Lower lobe of right lung (tissue), 2 donors: ENCODE measurements at places on chromosomes 2 and 18. TPM values are rescaled to one million over a fixed set of nuclear protein-coding genes. Genes with fewer than 3 reads are reported as not detected.

The DQX1 gene
- total RNA-seq, result 0.44 TPM

DNA sequence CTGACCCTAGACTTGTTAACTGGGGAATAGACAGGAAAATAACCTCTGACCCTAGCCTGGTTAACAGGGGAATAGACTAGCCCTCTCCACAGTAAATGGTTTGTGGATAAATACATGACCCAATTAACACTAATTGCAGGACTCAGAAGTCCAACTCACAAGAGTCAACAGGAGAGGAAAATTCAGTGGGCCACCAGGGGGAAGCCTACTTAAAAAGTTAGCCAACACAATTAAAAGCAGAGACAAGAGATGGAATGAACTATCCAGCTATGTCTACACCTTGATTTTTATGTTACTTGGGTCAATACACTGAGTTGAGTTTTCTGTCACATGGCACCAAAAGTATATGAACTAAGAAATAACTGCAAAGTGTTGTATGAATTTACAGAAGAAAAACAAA lies 158.8 kb upstream of the SLC39A10 start:
- no peak for DNase-seq

The TUBA3E gene
- not detected for total RNA-seq

DNA sequence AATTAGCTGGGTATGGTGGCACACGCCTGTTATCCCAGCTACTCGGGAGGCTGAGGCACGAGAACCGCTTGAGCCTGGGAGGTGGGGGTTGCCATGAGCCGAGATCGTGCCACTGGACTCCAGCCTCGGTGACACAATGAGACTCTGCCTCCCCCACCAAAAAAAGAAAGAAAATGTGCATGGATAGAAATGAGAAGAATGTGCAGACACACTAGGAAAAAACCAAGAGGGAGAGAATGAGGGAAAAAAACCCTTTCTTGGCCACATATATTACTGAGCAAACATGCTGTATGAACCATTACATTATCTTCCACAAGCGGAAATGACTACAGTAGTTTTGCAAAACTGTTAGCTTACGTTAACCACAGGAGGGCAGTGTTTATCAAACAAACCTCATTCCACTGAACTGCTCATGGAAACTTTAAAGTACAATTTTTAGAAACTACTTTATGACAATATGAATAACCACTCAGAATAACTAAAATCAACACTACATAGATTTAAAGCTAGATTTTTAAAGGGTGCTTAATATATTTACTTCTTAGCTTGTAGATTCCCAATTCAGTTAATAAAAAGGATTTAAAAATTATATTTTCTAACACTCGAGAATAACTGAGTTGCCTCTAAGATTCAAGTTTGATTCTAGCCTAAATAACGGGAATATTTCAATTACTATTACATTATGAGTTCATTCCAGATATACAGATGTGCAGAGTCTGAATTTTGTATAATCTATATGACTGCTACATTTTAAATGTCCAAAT lies 26.4 kb downstream of the ASXL2 start:
- no peak for DNase-seq

The PFN4 gene
- 1.7 TPM for total RNA-seq

DNA sequence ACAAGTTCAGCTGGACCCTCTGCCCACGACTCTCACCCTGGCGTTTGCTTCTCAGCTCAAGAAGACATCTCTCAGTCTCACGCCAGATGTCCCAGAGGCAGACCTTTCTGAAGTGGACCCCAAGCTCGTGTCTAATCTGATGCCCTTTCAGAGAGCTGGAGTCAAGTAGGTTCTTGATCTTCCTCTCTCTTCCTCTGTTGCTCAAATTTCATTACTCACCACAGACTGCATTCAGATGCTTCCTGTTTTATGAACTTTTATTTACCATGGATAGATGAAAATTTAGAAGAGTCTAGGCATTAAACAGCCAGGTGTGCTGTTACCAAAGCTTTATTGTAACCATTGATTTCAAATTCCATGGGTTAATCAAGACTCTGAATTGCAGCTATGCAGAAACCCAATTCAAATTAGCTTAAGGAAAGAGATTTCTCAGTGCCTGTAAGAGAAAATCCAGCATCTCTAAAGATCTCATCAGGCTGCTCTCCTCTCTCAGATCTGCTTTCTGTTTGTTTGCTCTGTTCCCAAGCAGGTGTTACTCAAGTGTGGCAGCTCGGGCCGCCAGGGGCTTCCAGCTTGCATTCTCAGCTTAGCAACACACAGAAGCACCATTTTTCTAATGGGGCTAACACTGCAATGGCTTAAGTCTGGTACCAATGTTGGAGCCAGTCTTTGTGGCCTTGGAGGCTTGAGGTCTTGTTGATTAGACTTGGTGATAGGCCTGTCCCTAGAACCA lies 16.5 kb downstream of the SMARCAL1 start:
- DNase-seq, result no peak

DNA sequence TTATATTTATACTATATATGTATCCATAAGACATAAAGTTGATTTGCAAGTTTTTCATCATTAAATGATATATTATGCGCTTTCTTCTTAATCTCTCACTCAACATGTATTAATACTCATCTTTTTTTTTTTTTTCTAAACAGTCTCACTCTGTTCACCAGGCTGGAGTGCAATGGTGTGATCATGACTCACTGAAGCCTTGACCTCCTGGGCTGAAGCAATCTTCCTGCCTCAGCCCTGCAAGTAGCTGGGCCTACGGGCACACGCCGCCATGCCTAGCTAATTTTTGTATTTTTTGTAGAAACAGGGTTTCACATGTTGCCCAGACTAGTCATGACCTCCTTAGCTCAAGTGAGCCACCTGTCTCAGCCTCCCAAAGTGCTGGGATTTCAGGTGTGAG lies 51.4 kb upstream of the MAP4K3 start:
- peak; percentile 57 for DNase-seq

GRCh38 chr2:97673915-97674283 lies 4.4 kb downstream of the C2orf92 start:
- no peak for DNase-seq

The GRB14 gene
- 4.6 TPM for total RNA-seq

The PIEZO2 gene
- 11.1 TPM for total RNA-seq

GRCh38 chr2:162164802-162165201 lies 12.8 kb upstream of the GCG start:
- DNase-seq, result no peak

The DSC2 gene
- total RNA-seq, result 17.6 TPM

DNA sequence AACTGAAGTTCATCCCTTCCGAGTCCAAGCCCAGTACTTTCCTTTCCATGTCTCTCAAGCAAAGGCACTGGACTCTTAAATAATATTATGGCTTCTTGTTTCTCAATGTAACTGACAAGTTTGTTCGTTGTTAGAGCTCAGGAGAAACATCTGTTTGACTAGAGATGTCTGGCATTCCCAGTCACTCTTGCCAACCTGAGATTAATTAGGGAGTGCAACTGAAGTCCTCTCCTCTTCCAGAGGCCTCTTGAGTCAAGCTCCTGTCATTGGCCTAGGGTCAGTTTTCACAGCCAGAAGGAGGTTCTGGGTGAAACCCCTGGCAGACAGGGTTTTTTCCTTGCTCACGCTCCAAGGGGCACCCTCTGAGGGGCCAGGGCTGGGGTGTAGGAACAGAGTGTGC lies 196.1 kb downstream of the AGPS start:
- DNase-seq, result no peak

The FNDC4 gene
- total RNA-seq, result 1.6 TPM

- no peak for DNase-seq
These were observed 11.2 kb upstream of the MAT2A start for GRCh38 chr2:85527787-85528186.

GRCh38 chr18:32208023-32208422 lies 18.2 kb downstream of the MEP1B start:
- no peak for DNase-seq

DNA sequence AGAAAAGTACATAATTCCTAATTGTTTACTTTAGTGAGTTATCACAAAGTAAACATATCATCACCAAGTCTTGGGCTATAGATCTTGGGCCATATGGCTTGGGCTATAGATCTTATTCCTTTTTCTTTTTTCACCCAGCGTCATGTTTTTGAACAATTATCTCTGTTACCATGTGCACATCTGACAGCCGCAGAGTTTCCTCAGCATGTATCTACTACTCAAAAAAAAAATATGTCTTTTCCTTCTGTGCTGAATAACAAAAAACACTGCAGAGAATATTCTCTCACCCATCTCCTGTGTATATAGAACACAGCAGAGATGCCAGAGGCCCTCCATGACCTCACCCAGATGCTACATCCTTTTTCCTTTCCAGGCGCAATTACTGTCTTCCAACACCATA lies 76.2 kb upstream of the MYO3B start:
- DNase-seq, result no peak

DNA sequence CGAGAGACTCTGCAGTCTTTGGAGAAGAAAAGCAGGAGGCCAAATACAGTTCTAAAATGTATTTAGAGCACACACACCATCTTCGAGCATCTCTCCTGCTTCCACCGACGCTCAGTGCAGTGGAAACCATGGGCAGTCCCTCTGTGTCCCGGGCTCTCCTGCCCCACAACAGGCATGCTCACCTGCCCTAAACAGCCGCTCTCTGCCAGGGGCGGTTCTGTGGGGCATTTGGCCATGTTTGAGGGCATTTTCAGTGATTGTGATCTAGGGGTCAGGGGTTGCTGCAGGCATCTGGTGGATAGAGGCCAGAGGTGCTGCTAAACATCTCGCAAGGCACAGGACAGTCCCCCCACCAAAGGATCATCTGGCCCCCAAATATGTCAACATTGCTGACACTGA lies 55.8 kb downstream of the EMX1 start:
- DNase-seq, result no peak

GRCh38 chr2:223784221-223784772 lies 53.1 kb downstream of the AP1S3 start:
- DNase-seq, result no peak

The SNRNP27 gene
- total RNA-seq, result 38.7 TPM

- DNase-seq, result no peak
These were observed 165.2 kb downstream of the SH3BP4 start for GRCh38 chr2:235116885-235117492.

The LYPD1 gene
- total RNA-seq, result 1.5 TPM

The C2orf66 gene
- total RNA-seq, result 0.21 TPM

GRCh38 chr2:73920577-73921545 lies 5.8 kb upstream of the DGUOK start:
- peak; percentile 69 for DNase-seq

- DNase-seq, result no peak
These were observed 119.8 kb downstream of the CELF4 start for GRCh38 chr18:37445836-37446235.

DNA sequence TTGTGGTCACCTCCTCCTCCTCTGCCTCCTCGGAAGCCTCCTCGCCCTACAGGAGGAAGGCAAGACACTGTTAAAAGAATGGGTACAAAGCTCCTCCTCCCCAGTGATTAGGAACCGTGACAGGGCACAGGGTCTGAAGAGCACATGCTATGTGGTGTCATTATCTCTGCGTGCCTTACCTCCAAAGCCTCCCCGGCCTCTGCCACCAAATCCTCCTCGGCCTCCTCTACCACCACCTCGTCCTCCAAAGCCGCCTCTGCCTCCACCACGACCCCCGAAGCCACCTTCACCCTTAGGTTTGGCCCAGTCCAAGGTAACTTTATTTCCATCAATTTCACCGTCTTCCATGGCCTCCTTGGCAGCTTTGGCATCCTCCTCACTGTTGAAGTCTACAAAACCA lies 9.1 kb downstream of the NCL start:
- DNase-seq, result no peak

DNA sequence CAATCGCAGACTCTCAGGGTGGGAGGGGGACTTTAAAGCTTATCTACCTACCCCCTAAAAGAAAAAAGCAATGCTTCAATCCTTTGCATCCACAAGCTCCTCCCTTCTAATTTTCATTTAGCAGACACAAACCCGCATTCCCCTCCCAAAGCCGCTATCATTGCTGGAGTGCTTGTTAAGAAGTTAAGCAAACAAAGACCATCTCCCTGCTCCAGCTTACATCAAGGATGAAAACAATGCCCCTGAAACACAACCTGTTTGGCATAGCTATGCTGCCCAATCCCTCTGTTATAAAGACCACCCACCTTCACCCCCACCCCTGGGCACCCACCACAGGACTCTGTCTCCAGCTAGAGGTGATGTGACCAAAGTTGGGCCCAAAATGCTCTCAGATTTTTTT lies 33.0 kb downstream of the REEP1 start:
- DNase-seq, result no peak

- no peak for DNase-seq
These were observed 483.5 kb upstream of the SALL3 start for GRCh38 chr18:78496079-78496478.

- peak; percentile 79 for DNase-seq
These were observed 72.4 kb upstream of the YWHAQ start for GRCh38 chr2:9703085-9703678.

The CRYBA2 gene
- not detected for total RNA-seq

- DNase-seq, result no peak
These were observed 96.5 kb downstream of the LYPD1 start for GRCh38 chr2:132573444-132574007.

The NBAS gene
- 42.4 TPM for total RNA-seq

GRCh38 chr2:191258996-191259395 lies 13.8 kb downstream of the MYO1B start:
- DNase-seq, result no peak

DNA sequence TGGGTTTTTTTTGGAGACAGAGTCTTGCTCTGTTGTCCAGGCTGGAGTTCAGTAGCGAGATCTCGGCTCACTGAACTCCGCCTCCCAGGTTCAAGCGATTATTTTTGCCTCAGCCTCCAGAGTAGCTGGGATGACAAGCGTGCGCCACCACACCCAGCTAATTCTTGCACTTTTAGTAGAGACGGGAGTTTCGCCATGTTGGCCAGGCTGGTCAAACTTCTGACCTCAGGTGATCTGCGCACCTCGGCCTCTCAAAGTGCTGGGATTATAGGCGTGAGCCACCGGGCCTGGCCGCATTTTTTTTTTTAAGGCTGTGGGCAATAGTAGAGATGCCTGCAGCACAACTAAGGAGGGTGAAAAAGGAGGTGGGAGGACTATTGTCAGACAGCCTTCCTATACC lies 41.7 kb upstream of the ZNF532 start:
- no peak for DNase-seq

- DNase-seq, result no peak
These were observed at the start of gene ZAP70 for GRCh38 chr2:97713296-97714083. TSS of gene ZAP70 (plus strand) at chr2:97713576. CDS start at chr2:97724037, 10,461 bp downstream.

DNA sequence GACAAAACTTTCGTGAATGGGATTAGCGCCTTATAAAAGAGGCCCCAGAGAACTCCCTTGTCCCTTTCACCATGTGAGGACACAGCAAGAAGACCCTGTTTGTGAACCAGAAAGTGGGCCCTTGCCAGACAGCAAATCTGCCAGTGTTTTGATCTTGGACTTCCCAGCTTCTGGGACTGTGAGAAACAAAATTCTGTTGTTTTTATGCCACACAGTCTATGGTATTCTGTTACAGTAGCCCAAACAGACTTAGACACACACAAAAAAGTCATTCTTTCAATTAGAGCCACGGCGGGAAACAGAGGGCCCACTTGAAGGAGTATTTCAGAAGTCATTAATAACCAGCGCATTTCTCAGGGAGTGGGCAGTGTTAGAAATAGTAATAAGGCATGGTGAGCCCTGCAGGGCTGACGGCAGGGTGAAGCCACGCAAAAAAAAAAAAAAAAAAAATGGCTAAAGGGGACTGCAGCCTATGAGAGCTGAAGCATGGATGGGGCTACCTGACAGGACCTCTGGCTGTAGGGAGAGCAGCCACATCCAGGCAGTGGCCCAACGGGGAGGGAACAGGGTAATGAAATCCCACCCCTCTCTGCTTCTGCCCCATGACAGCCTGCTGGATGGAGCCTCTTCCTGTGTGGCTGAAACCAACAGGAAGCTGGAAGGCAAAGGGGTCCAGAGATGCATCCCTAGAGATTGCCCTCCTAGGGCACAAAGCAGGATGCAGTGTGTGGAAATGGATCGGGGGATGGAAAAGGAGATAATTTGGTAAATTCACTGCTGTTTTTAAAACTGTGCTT lies 189.3 kb downstream of the KCNS3 start:
- DNase-seq, result no peak
